ENCODE measurements at places on chromosomes 1 and 21. TPM values are rescaled to one million over a fixed set of nuclear protein-coding genes. Genes with fewer than 3 reads are reported as not detected.

- H3K4me3 ChIP-seq: no peak overlapping the region
- H3K36me3 ChIP-seq: no peaks in the 10 kb centered on the region
- no peak for DNase-seq
- H3K27me3 ChIP-seq: no peaks in the 10 kb centered on the region
Observed at GRCh38 chr1:901108-901859, 22.4 kb upstream of the SAMD11 start.

- H3K36me3 ChIP-seq: peaks cover 54% of the 10 kb centered on the region
- H3K4me3 ChIP-seq: no peak overlapping the region
- H3K4me1 ChIP-seq: peaks cover 6% of the 10 kb centered on the region
- peak; percentile 44 for DNase-seq
- H3K27me3 ChIP-seq: no peaks in the 10 kb centered on the region
- H3K27ac ChIP-seq: no peak overlapping the region
Observed at GRCh38 chr21:42574234-42575027, 60.8 kb downstream of the SLC37A1 start.

GRCh38 chr1:93961906-93962305 lies 52.7 kb upstream of the GCLM start:
- DNase-seq: no peak
- H3K4me3 ChIP-seq: no peak overlapping the region
- H3K36me3 ChIP-seq: no peaks in the 10 kb centered on the region
- H3K27ac ChIP-seq: no peak overlapping the region
- H3K27me3 ChIP-seq: no peaks in the 10 kb centered on the region

GRCh38 chr21:36589352-36589971 lies 109.5 kb upstream of the SIM2 start:
- no peaks in the 10 kb centered on the region for H3K4me1 ChIP-seq
- no peaks in the 10 kb centered on the region for H3K36me3 ChIP-seq
- H3K4me3 ChIP-seq: no peak overlapping the region

DNA sequence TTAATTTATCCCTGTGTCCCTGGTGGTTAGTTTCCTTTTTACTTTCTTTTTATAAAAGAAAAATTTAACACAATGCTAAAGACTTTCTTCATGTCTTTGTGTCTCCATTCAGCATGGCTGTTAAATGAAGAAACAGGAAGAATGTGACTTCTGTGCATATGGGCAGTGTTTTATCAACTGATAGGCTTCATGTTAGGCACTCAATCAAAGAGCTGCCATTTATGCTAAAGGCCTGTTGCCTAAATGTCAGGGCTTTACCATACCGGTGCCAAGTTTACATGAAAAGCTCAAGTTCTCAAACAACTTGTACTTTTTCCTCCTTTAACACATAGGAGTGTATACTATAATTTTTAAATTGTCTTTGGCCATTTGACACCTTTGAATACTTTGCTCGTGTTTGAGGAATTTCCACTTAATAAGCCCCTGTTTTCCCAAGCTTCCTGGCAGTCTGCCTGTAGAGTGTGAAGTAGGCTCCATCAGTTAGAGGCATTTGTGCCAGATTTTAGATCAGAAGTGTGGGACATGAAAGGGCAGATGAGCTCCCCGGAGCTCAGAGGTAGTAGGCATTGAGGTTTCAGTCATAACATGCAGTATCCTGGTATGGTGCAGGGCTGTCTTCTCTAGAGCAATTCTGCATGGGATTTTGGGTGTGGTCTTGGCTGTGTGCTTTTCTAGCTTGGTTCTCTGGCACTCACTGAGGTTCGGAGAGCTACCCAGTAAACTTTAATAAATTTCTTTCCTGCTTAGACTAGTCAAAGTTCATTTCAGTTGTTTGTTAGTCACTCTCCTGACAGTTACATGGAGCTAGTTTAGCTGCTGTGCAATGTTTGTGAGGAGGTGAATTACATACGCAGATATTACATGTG lies 119.0 kb downstream of the LEPR start:
- H3K4me3 ChIP-seq: no peak overlapping the region
- no peak for DNase-seq
- no peaks in the 10 kb centered on the region for H3K4me1 ChIP-seq
- H3K27me3 ChIP-seq: no peaks in the 10 kb centered on the region
- no peak overlapping the region for H3K27ac ChIP-seq
- no peaks in the 10 kb centered on the region for H3K36me3 ChIP-seq

DNA sequence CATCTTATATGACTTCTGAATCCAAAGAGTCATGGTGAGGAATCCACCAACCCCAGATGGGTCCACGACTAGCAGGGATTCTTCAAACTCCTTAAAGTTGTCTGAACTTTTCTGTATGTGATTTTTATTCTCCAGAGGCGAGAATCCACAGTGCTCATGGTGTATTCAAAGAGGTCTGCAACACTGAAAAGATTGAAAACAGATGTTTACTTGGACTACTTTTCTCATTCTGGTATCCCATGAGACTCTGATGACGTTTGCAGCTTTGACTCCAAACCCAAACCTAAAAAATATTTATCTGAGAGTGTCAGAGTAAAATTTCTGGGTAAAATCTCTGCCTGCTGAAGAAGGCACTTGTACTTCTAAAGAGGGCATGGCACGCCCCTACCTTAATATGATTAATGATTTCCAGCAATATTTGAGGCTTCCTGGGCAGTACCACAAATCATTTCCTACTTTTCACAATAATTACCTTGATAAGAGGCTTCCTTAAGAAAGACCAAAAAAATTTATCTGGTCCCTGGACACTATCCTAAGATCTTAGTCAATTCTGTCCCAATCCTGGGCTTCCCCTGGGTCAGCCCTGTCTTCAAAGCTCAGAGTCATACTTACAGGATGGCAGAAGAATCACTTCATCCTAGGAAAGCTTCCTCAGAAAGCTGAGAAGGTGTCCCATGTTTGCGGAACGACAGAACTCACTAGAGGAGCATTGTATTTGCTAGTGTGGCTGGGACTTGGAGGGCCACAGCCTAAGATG lies 76.5 kb upstream of the MAP10 start:
- no peak overlapping the region for H3K4me3 ChIP-seq
- no peak overlapping the region for H3K27ac ChIP-seq
- H3K36me3 ChIP-seq: no peaks in the 10 kb centered on the region
- H3K4me1 ChIP-seq: no peaks in the 10 kb centered on the region
- H3K27me3 ChIP-seq: no peaks in the 10 kb centered on the region

Gene HMGCS2
- total RNA-seq: 0.31 TPM

Gene VCAM1
- 2.6 TPM for total RNA-seq

DNA sequence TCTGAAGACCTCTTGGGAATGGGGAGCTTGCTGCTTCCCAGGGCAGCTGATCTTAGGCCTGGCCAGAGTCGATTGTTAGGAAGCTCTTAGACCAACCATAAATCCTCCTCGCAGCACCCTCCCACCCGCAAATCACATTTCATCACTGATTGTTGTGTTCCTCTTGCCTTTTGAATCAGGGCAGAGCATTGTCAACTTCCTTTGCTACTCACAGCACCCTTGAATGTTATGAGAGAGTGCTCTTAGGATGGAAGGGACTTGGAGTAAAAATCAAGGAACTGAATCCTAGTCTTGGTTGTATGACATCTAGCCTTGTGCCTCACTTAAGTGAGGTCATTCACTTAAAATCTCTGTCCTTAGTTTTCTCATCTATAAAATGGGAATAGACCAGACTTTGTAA lies 3.0 kb downstream of the VASH2 start:
- no peak overlapping the region for H3K27ac ChIP-seq
- no peaks in the 10 kb centered on the region for H3K27me3 ChIP-seq
- H3K36me3 ChIP-seq: no peaks in the 10 kb centered on the region
- DNase-seq: no peak
- no peak overlapping the region for H3K4me3 ChIP-seq
- H3K4me1 ChIP-seq: peaks cover 15% of the 10 kb centered on the region

Gene ARMH1
- 12.0 TPM for total RNA-seq

Gene NRIP1
- 10.5 TPM for total RNA-seq

Gene KCNA3
- 22.0 TPM for total RNA-seq

DNA sequence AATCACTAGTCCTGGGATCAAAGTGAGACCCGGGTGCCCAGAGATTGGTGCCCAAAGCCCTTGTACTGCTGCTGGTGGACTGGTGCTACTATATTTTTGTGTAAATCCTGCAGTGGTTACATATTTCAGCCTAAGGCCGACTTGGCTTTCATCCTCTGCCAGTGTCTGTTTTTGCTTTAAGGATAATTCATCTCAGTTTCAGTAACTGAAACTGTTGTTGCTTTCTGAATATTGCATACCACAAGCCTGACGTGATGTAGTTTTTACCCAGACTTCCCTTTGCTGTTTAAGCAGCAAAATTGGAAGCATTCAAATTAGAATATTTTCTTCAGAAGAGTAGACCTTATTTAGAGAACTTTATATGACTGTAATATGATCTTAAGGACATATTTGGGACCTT lies 341.8 kb downstream of the RYR2 start:
- H3K36me3 ChIP-seq: no peaks in the 10 kb centered on the region
- DNase-seq: no peak
- H3K27me3 ChIP-seq: no peaks in the 10 kb centered on the region
- no peak overlapping the region for H3K4me3 ChIP-seq

DNA sequence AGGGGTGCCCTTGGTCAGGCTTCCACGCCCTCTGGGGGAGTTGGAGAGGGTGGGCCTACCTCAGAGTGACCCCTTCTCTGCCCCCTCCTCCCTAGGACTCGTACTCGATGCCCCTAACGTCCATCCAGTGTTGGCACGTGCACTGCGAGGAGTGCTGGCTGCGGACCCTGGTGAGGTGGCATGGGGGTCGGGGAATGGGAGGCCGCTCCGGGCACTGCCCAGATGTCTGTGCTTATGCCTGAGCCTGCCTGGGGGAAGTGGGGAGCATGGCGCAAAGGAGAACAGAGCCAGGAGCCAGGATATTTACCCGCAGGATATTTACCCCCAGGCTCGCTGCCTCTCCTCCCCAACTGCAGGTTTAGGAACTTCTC lies 24.5 kb downstream of the TMEM53 start:
- H3K4me1 ChIP-seq: no peaks in the 10 kb centered on the region
- H3K36me3 ChIP-seq: peaks cover 84% of the 10 kb centered on the region

DNA sequence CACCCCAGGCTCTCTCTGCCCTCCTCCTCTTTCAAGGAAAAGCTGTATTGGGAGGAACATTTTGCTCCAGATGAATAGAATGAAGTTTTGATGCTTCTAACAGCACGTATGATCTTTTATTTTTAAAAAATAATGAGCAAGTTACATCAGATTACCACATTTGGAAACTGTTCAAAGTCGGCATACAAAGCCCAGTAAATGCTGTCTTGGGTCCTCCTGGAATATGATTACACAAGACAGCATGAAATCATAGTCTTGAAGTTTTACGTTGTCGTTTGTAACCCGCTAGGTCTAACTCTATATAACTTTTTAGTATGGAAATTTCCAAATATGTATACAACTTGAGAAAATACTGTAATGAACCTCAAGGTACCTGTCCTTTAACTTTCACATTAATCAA lies 385.6 kb downstream of the HLX start:
- H3K27ac ChIP-seq: no peak overlapping the region
- no peaks in the 10 kb centered on the region for H3K36me3 ChIP-seq
- no peak for DNase-seq
- no peak overlapping the region for H3K4me3 ChIP-seq
- peaks cover 8% of the 10 kb centered on the region for H3K4me1 ChIP-seq

- H3K27me3 ChIP-seq: no peaks in the 10 kb centered on the region
- no peak for DNase-seq
- H3K4me3 ChIP-seq: no peak overlapping the region
- H3K4me1 ChIP-seq: no peaks in the 10 kb centered on the region
- no peaks in the 10 kb centered on the region for H3K36me3 ChIP-seq
Observed at GRCh38 chr21:28699596-28700259, 292.9 kb downstream of the LTN1 start.

DNA sequence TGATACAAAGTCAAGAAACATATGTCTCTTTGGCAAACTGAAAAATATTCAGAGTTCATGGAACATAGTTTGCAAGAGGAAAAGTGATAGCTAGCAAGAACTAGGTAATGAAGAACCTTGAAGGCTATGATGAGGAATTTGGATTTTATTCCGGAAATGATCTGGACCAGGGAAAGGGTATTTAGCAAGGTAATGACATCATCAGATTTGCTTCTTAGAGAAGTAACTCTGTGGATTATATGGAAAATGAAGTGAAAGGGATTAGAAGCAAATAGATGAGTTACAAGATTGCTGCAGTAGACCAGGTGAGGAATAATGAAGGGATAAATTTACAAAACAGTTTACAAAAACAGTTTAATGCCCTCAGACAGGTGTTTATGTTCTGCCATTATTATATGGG lies 197.3 kb downstream of the RASAL2 start:
- H3K27me3 ChIP-seq: no peaks in the 10 kb centered on the region
- no peak for DNase-seq
- H3K36me3 ChIP-seq: no peaks in the 10 kb centered on the region
- no peaks in the 10 kb centered on the region for H3K4me1 ChIP-seq
- H3K27ac ChIP-seq: no peak overlapping the region

Gene CA6
- total RNA-seq: not detected

DNA sequence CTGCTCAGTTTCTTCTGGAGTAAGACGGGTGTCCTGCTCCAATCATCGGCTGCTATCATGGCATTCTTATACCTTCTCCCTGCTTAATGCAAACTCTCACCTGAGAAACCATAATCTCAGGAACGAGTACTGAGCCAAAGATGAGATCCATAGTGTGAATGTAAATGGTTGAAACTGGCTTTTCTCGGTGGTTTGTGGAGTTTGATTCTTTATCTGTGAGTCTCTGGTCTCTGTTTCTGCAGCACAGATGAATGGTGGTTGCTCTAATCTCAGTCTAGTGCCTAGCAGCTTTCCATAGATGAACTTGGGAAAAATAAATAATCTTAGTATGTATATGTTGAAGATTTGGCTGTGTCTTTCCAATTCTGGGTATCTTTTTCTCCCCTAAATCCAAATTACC lies 274.4 kb downstream of the HHAT start:
- H3K27me3 ChIP-seq: no peaks in the 10 kb centered on the region
- H3K36me3 ChIP-seq: no peaks in the 10 kb centered on the region
- H3K4me1 ChIP-seq: no peaks in the 10 kb centered on the region

DNA sequence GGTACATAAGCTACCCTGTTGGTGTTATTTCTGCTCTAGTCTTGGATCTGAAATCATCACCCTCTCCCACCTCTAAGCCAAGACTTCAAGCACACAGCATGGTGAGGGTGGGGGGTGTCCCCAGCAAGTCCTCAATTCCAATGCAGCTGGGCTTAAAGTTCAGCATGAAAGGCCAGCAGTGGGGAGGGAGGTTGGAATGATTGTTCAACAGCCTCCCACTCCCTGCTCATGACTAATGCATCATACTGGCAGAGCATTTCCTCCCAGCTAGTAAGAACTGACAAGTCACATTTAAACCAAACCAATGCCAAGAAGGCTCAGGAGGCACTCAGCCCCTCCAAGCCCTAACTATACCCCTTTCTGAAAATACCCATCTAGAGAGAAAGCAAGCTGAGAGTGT lies 50.1 kb downstream of the TIAM1 start:
- no peak overlapping the region for H3K4me3 ChIP-seq
- H3K4me1 ChIP-seq: no peaks in the 10 kb centered on the region
- H3K27ac ChIP-seq: no peak overlapping the region
- no peak for DNase-seq

DNA sequence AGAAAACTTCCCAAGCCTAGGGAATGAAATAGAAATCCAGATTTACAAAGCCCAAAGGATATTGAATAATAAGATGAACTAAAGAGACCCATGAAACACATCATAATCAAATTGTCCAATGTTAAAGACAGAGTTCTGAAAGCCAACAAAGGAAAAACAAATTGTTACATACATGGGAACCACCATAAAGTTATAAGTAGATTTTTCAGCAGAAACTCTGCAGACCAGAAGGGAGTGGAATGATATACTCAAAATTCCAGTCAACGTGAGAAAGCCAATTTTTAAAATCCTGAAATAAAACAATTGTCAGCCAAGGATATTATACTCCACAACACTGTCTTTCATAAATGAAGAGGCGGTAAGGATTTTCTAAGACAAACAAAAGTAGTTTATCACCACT lies 22.0 kb upstream of the EGLN1 start:
- no peaks in the 10 kb centered on the region for H3K27me3 ChIP-seq
- no peak overlapping the region for H3K4me3 ChIP-seq
- no peaks in the 10 kb centered on the region for H3K4me1 ChIP-seq
- no peak overlapping the region for H3K27ac ChIP-seq
